ENCODE measurements at places on chromosomes 3 and 15. TPM values are rescaled to one million over a fixed set of nuclear protein-coding genes. Genes with fewer than 3 reads are reported as not detected.

- no peak for DNase-seq
Measured at GRCh38 chr3:24338409-24339130, 156.1 kb downstream of the THRB start.

DNA sequence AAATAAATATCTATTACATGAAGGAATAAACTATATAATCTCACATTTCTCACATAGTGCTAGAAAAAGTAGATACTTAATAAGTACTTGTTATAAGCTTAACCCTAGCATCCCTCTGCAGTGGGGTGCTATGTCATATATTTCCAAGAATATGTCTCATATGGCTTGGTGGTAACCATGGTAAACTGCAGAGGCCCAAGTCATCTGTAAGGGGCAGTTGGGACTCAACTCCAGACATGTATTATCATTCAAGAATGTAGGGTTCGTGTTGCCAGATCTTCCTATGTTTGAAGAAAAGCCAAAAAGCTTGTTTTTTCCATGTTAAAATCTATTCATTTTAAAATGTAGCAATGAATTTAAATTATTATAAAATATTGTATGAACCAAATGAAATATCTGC, 46.2 kb downstream of the ZNF385D start:
- DNase-seq, result no peak

- DNase-seq, result no peak
Measured at GRCh38 chr3:196217307-196218154, 1.2 kb downstream of the SLC51A start.

GRCh38 chr15:101378879-101379278, 83.8 kb upstream of the SNRPA1 start:
- DNase-seq, result no peak

- no peak for DNase-seq
Measured at GRCh38 chr3:180808823-180809575, 103.5 kb upstream of the FXR1 start.

- DNase-seq, result no peak
Measured at GRCh38 chr3:14019459-14019858, 105.2 kb downstream of the CHCHD4 start.

GRCh38 chr3:143991713-143992112, 20.1 kb downstream of the DIPK2A start:
- no peak for DNase-seq

DNA sequence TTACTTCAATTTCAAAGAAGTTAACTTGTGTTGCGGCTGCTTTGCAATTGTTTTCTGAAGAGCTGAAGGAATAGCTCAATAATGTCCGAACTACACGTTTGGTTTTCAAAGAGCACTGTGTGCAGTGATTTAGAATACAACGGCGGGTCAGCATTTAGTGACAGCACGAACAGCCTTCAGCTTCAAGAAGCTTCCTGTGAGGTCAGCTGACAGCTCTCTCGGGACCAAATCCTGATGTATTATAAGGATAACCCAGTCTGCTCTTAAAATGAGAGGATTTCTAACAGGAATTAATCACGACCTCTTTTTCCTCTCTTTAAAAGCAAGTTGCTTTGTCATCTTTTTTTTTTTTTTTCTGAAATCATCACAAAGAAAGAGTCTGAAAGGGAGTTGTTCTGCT, 97.9 kb upstream of the UNC13C start:
- no peak for DNase-seq

Gene CHRFAM7A
- total RNA-seq, result not detected

Gene SCN5A
- not detected for total RNA-seq

Gene OR5K2
- total RNA-seq, result not detected

Gene SUCLG2
- 30.5 TPM for total RNA-seq

Gene FILIP1L
- total RNA-seq, result 58.1 TPM

Gene LRRC57
- 24.8 TPM for total RNA-seq

Data from uterus (tissue), 4 donors.